ENCODE measurements at places on chromosomes 7 and 10. TPM values are rescaled to one million over a fixed set of nuclear protein-coding genes. Genes with fewer than 3 reads are reported as not detected.
A peak's percentile ranks its signal among the peaks of the same experiment; 100 is the strongest.

GRCh38 chr10:77925795-77926565 is 575 bp downstream of the DLG5 start:
- peak; percentile 56 for DNase-seq

DNA sequence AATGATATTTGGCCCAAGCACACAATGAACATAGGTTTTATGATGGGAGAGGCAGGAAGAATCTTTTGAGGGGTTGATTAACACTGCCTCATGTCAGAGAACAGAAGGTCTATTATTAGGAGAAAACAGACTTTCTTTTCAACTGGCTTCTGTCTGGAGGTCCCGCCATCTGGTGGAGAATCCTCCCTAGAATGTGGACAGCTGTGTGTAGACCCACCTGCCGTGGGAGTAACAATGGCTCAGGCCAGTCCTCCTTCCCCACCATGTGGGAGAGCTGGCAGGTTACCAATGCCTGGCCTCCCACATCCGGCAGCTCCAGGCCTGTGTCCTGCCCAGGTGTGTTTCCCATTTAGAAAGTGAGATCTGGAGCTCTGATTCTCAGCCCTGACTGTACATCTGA is 70.4 kb upstream of the AOAH start:
- no peak for DNase-seq

- no peak for DNase-seq
Measured at GRCh38 chr7:155893664-155894063, 81.4 kb upstream of the SHH start.

H2BK1 gene
- total RNA-seq = not detected

MYOF gene
- 467 TPM for total RNA-seq

GRCh38 chr7:145169908-145170307 is 334.1 kb upstream of the TPK1 start:
- DNase-seq = no peak

HABP2 gene
- 0.19 TPM for total RNA-seq

DNA sequence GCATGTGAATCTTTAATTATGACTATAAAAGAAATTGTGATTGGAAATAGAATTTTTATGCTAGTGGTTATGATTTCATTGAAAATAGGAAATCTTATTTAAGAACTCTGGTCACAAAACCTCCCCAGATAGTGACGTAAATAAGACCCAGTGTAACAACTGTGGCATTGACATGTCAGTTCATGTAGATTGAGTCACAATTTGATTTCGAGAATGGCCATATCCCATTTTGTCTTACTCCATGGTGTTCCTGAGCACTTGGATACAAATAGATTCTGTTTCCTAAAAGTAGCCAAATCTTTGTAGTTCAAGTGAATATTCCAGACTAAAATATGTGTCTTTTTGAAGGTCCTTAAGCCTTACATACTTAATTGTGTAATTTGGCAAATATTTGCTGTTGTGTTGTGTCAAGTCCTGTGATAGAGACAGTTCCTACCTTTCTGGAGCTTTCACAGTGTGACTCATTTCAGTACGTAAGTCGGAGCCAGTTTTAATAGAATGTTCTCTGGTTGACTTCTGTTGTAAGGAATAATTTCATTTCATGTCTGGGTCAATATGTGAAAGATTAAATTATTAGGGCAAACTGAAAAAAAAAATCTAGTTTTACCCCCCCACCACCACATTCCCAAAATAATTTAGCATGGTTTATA is 37.1 kb upstream of the TOMM7 start:
- peak; percentile 41 for DNase-seq

GRCh38 chr10:58393317-58393716 is 8.1 kb downstream of the TFAM start:
- DNase-seq = peak; percentile 13

DNA sequence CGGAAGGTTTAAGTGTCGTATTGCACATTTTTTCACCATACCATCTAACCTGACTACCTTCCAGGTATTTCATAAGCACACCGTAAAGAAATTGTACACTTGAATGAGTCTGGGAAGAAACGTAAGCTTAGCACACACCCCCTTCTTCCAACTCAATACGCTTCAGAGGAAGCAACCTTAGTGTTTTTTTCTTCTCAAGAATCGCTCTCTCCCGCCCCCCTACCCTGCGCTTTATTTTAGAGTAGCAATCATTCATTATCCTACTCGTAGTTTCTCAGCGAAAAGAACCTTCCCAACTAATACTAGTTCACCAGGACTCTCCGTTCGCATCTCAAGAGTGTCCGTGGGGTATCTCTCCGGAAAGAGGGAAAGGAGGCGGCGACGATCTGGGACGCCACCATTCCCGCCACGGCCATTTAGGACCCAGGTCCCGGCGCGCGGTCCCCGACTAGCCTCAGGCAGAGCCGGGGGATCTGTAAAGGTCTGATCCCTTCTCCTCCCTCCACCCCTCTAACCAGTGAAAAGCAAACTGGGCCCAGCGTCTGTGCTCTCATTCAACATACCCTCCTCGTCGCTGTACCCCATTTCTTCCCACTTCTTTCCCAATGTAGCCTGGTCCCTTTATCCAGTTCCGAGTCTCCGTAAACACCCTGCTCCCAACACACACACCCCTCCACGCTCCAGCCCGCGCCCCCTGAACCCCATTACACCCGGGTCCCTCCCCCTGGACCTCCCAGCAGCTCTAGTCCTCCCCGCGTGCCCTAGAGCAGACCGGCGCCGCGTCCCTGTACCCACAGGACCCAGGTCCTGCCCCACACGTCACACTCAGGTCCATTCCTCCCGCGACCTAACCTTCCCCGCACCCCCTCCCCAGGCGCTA is 16.0 kb downstream of the MYOZ1 start:
- DNase-seq = peak; percentile 47

LEP gene
- total RNA-seq = not detected

GRCh38 chr10:132465193-132465888 is 68.3 kb downstream of the PWWP2B start:
- no peak for DNase-seq

HERC4 gene
- 51.7 TPM for total RNA-seq

GRCh38 chr10:44978570-44979280 is at the start of gene DEPP1:
DEPP1 (minus strand) TSS chr10:44978809; CDS start chr10:44978030, 779 bp downstream.
- peak; percentile 99 for DNase-seq

DNA sequence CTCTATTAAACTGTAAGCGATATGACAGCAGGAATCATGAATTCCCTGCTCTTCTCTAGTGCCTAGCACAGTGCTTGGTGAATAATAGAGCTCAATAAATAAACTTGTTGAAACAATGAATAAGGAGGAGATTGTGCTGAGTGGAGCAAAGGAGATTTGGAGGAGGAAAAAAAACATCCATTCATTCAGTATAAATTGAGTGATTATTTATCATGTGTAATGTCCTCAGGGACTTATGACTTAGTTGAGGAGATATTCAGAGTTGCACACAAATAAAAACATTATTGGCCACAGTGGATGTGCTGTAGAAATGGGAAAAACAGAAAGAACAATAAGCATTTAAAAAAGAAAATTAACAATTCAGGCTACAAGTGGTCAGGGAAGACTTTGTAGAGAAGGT is 125.7 kb downstream of the FOXP2 start:
- no peak for DNase-seq

LIPJ gene
- total RNA-seq = not detected

- DNase-seq = no peak
Measured at GRCh38 chr10:132499367-132499685, 38.3 kb upstream of the INPP5A start.

ENTPD7 gene
- total RNA-seq = 25.2 TPM

- no peak for DNase-seq
Measured at GRCh38 chr10:44185315-44185666, 199.6 kb downstream of the CXCL12 start.

- no peak for DNase-seq
Measured at GRCh38 chr10:73892310-73893030, 18.1 kb upstream of the CAMK2G start.

GRCh38 chr7:81925530-81925929 is 155.7 kb upstream of the HGF start:
- DNase-seq = no peak

GRCh38 chr7:94188350-94188749 is 184.2 kb upstream of the BET1 start:
- no peak for DNase-seq

GRCh38 chr7:27697861-27698430 is 35.3 kb upstream of the HIBADH start:
- DNase-seq = peak; percentile 10

GRCh38 chr10:52951824-52952223 is 179.2 kb upstream of the MBL2 start:
- peak; percentile 39 for DNase-seq

CNPY1 gene
- not detected for total RNA-seq

DNA sequence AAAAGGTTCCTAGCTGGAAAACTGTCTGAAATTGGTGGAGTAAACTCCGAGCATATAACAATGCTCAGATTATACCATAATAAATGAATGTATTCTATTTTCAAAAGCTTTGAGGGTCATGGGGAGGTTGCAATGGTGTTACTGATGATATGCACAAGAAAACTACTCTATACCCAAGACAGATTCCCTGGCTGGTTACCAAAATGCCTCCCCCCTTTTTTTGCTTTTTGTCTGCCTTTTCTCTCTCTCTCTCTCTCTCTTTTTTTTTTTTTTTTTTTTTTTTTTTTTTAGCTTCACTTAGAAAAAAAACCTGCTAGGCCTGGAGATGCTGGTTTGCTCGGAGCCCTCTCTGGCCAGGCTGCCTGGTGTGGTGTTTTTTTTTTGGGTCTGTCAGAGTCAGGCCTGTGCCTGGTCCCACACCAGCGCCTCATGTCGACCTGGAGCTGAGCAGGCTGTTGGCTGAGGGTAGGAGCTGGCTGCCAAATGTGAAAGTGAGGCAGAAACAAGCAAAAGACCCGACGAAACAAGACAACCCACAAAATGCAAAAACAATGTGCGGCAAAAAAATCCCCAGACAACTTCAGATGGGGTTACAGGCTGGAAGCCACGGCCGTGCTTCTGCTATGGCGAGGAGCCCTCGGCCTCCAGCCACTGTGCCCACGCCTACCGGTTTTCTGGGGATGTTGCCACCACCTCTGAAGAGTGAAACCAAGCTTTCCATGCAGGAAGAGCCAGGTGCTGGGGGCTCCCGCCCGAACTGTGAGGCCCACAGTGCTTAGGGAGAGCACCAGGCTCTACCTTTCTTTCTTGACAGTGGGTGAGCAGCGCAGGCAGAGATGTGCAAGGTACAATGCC is 59.9 kb upstream of the EFCAB10 start:
- no peak for DNase-seq

- no peak for DNase-seq
Measured at GRCh38 chr7:2274666-2275065, 32.6 kb downstream of the NUDT1 start.

DNA sequence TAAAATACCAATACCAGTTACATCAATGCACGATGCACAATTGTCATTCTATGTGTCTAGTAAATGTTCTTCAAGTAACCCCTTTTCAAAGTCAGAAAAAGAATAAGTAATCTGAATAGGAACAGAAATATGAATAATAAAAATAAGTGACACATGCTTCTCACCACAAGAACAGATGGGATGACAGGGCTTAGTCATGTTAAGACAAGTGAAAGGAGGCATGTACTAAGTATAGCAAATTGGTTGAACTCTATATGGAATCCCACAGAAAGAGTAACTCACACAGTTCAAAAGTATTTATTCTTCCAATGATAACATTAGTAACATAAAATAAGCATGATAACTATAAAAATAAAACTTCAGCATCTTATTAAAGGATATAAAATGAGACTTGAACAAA is 100.9 kb upstream of the TAS2R16 start:
- no peak for DNase-seq

- no peak for DNase-seq
Measured at GRCh38 chr7:123004931-123005330, 9.4 kb upstream of the TAS2R16 start.

GRCh38 chr10:68105820-68106219 is 3.5 kb upstream of the MYPN start:
- no peak for DNase-seq

DNA sequence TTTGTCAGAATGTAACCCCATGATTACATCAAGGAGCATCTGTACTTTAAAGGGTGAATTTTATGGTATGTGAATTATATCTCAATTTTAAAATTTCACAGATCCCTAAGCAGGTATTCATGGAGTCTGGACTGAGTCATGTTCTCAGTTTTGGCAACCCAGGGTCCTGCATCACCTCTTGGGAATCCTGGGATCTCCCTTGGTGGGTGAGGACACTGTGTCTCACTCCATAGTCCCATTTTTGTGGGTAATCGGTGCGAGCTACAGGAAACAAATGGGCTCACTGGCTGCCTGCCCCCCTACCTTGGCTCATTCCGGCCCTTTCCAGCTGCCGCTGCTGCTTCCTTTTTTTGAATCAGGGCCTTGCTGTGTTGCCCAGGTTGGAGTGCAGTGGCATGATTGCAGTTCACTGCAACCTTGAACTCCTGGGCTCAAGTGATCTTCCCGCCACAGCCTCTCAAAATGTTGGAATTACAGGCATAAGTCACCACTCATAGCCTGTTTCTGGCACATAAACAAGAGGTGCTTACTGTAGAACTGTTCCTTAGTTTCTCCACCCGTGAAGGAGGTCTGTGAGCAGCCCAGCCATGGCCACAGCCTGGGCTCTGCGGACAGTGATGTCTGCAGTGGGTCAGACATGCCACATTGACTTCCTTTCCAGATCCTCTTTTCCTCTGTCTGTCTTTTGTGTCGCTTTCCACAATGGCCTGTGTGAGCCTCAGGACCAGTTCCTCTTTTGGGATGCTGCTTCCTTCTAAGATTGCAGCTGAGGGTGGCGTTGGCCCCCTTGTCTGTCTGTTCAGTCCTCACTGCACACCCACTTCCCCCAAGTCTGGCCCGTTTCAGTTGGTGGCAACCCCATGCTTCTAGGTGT is 14.5 kb downstream of the PALD1 start:
- peak; percentile 45 for DNase-seq

ADCYAP1R1 gene
- not detected for total RNA-seq

DNA sequence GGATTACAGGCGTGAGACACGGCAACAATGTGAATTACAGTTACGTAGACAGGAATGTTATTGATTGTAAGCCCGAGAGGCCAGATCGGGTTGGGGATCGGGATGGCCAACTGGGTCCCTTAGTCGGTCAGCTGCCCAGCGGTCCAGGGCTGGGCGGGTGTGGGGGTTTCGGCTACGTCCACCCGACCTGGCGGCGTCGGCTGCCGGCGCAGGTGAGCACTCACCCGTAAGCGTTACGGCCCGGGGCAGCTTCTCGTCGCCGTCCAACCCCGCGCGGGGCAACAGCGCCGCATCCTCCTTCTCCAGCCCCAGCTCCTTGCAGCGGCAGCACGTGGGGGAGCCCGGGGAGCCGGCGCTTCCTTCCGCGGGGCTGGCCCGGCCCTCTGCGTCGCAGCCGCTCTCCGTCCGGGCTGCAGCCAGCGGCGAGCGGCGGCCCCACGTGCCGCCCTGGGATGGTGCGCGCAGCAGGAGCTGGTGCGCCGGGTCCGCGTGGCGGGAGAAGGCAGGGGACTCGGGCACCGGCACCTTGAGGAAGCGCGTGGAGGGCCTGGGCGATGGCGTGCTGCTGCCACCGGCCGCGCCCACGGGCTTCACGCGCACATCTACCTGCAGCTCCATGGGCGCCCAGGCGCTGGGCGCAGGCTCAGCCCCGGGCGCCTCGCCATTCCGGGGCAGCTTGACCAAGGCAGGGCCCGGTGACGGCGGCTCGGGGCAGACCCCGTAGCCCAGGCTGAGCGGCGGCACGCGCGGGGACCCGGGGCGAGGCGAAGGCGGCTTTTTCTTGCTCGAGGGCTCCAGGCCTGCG is 609 bp downstream of the KLRG2 start:
- peak; percentile 29 for DNase-seq
